NT2/D1 (cell line): ENCODE measurements at places on chromosomes 4 and X.

GRCh38 chrX:110412971-110413726 is 54.5 kb downstream of the RTL9 start:
- DNase-seq: peak; percentile 74

- DNase-seq: no peak
These were observed 12.2 kb upstream of the MTMR1 start for GRCh38 chrX:150680974-150681373.

- no peak for DNase-seq
These were observed 59.2 kb downstream of the NBDY start for GRCh38 chrX:56788229-56788628.

GRCh38 chr4:84568496-84568895 is 14.4 kb upstream of the CDS1 start:
- no peak for DNase-seq

GRCh38 chr4:54542119-54542438 is 115.7 kb upstream of the KIT start:
- DNase-seq: no peak
